Activated naive CD4-positive, alpha-beta T cell (primary cell): ENCODE measurements at places on chromosomes 6 and 20.

GRCh38 chr20:41497186-41497895, 120.8 kb downstream of the CHD6 start:
- DNase-seq, result no peak

DNA sequence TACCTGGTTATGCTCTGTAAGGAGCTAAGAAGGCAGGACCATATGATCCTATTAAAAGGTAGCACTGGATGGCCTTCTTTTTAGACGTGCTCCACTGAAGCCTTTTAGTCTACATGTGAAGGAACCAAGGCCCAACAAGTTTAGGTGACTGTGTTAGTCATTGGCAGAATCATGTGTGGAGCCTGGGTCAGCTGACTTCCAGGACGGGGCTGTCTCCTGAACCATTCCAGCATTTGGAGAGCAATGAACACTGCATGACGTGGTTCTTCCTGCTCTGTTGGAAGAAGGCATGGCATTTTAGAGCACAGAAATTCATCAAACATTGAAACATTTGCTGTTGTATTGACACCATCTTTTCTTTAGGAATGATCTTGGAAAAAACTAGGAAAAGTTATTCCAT, 87.8 kb upstream of the TIAM2 start:
- no peak for DNase-seq

GRCh38 chr6:166408936-166409755, 26.4 kb upstream of the MPC1 start:
- no peak for DNase-seq

DNA sequence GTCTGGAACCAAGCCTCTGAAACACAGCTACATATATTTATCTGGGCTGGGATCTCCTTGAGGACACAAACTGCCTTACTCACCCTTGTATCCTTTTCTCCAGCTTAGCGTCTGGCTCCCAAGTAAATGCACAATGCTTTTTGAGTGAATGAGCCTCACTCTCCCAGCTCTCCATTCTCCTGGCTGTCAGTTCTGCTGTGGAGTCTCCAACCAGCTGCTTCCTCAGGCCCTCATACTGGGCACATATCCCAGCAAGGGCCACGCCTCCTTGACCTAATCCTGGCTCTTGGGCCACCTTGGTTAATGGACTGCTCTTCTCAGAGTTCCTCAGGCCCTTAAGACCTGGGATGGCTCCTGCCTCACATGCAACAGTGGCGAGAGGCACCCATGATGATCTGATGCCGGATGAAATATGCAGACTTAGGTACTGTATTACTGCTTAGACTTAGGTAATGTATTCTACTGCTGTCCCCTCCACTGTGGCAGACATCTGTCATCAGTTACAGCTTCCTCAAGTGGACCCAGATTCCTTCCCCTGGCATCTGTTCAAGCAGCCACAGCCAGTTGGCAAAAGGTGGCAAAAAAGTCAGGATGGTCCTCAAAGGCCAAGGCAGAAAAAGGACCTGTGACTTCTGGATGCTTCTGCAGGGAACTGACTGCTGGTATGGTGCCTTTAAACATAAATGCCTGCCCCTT, 16.5 kb downstream of the SNHG17 start:
- no peak for DNase-seq

DNA sequence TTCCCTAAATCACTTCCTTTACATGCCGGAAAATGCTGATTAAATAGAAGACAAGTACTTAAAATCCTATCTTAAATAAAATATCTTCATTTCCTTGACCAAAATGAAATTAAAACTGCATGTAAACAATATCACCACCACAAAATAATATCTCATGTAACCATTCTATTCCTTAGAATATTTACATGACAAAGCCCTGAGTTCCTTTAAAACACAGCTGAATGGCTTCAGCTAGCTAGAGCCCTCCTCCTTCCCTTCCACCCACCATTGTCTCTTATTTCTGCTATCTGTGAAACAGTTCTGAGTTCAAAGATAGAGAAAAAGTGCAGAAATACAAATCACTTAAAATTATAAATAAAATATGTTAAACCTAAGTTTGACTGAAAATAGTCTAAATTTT, 103.1 kb downstream of the HIVEP2 start:
- no peak for DNase-seq

- no peak for DNase-seq
Observed at GRCh38 chr6:49003348-49003747, 459.7 kb downstream of the MMUT start.

- DNase-seq, result no peak
Observed at GRCh38 chr6:30821862-30822784, 62.2 kb upstream of the DDR1 start.

- no peak for DNase-seq
Observed at GRCh38 chr6:158939255-158940159, 60.5 kb downstream of the RSPH3 start.

DNA sequence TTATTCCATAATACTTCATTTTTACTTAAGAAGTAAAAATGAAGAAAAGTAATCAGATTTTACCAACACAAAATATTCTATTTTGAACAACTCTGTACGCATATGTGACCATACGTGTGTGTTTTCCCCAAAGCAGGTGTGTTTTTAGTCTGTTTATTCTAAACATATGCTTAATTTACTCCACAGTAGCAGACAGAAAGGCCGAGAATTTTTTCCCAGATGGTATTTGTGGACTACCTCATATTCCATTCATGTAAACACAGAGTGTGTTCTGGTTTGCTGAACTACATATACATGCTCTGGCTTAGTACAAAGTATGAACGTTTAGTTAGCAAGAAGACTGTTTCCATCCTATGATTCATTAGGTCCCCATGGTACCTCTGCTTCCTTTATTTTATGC, 233.3 kb upstream of the RUNX2 start:
- DNase-seq, result no peak

- no peak for DNase-seq
Observed at GRCh38 chr20:23340524-23340923, 10.1 kb upstream of the NXT1 start.

- DNase-seq, result no peak
Observed at GRCh38 chr6:74942130-74942529, 263.7 kb downstream of the COL12A1 start.

GRCh38 chr6:87830907-87831306, 128.9 kb upstream of the AKIRIN2 start:
- DNase-seq, result no peak

- DNase-seq, result no peak
Observed at GRCh38 chr6:12899046-12899833, 182.7 kb downstream of the PHACTR1 start.

- no peak for DNase-seq
Observed at GRCh38 chr6:88808381-88808780, 155.0 kb downstream of the RNGTT start.

DNA sequence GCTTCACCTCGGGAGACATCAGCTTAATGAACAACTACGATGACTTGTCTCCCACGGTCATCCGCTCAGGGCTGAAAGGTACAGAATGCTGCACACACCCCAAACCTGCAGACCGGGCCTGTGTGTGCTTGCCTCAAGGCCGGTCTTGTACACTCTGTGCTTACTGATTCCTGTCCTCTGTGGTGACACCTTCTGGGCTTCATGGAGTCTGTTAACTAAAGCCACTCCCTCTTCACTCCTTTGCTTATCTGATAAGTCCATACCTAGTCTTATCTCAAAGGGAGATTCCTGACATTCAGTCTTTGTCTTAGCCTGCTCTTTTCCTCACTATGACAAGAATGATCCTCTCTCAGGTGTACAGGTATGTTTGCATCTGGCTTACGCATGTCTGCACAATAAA, 107.7 kb upstream of the TMEM181 start:
- DNase-seq, result no peak

GRCh38 chr20:46354920-46355654, 46.8 kb upstream of the CDH22 start:
- DNase-seq, result no peak

GRCh38 chr6:134363323-134364039, 45.6 kb upstream of the SGK1 start:
- no peak for DNase-seq

DNA sequence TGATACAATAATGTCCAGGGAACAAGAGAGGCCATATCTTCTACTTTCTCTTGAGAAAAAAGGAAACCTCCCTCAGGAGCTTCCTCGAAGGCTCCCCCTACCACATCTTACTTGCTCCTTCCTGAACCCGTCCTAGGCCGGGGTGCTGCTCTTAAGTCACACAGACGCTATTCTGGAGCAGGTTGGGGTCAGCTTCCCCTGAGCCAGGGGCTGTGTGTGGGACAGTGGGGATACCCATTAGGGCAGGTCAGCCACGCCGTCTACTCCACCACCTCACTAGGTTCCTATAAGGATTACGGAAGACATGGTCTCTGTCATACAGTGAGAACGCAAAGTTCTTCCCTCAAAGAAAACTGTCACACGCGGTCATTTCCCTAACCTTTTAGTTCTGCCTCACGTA, 8.2 kb upstream of the PPP1R3G start:
- DNase-seq, result no peak

- no peak for DNase-seq
Observed at GRCh38 chr6:99393366-99393697, 663 bp downstream of the COQ3 start.

GRCh38 chr6:3052481-3053230, 15.6 kb upstream of the RIPK1 start:
- no peak for DNase-seq

DNA sequence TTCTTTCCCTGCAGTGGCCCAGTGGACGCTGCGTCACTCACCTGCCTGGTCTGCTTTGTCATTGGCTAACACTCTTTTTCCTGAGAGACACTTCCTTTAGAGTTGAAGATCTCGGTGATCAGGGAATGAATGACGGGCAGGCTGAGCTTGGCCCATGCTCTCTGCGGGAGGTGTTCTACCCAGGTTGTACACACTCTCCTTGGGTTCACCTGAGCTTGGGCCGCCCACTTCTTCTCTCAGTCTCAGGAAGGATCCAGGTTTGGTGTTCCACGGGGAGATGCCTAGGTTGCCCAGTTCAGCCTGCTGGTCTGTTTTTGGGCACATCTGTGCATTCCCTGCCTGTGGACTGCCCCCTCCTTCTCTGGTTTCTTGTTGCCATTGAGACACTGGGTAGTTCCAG, 66.7 kb upstream of the SLC22A1 start:
- no peak for DNase-seq

- DNase-seq, result no peak
Observed at GRCh38 chr6:42368181-42368580, 83.5 kb downstream of the TRERF1 start.

DNA sequence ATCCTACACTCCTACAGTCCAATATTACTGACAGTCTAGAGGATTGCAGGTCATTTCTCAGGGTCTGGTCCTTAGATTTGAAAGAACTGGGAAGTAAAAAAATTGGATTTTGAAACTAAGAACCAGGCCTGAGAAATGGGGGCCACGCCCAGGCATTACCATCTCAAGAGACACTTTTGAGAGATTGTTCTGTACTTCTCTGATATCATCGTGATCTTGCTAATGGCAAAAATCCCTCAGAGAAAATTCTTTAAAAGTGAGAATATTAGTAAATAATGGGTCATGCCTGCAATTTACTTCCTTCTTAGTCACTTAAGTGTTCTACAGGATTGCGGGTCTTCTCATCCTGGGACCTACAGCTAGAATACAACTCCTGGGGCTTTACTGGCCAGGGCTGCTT, 42.0 kb upstream of the HIVEP1 start:
- DNase-seq, result no peak

DNA sequence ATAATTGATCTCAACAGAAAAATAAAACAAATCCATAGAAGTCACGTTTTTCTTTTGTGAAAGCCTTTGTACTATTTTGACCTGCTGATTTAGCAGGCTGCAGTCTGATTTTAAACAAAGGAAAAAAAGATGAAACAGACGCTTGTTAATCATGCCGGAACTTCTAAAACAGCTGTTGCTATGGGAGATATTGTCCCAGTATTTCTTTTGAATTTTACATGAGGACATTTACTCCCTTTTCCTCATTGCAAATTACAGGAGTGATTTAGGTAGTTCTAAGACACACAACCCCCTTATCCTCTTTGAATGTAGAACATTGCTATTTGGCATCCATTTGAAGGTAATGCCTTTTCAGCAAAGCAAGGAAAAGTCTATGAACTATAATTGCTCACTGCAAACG, 416.1 kb downstream of the BCKDHB start:
- DNase-seq, result no peak

DNA sequence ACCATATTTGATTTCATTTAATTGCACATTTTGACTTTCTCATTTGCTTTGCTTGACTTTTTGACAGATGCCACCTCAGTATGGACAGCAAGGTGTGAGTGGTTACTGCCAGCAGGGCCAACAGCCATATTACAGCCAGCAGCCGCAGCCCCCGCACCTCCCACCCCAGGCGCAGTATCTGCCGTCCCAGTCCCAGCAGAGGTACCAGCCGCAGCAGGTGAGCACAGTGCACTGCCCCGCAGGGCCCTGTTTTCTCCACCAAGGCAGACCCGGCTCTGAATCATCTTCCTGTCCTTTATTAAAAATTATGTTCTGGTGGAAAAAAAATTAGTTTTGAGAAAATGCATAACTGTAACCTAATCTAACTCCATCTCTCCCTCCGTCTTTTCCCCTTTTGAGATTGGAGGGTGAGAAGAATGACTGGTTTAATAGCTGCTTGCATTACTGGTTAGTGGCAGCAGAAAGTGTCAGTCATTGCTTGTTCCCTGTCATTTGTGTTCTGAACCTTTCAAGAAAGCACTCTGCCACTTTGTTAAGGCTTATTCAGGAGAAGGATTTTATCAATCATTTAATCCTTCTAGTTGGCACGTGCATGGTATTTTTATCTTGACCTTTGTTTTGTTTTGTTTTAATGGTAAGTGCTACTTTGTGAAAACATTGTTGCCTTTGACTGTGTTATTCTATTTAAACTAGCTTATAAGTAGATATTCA, 124.3 kb downstream of the ARID1B start:
- no peak for DNase-seq

- DNase-seq, result no peak
Observed at GRCh38 chr20:46994341-46994740, 99.7 kb downstream of the EYA2 start.

DNA sequence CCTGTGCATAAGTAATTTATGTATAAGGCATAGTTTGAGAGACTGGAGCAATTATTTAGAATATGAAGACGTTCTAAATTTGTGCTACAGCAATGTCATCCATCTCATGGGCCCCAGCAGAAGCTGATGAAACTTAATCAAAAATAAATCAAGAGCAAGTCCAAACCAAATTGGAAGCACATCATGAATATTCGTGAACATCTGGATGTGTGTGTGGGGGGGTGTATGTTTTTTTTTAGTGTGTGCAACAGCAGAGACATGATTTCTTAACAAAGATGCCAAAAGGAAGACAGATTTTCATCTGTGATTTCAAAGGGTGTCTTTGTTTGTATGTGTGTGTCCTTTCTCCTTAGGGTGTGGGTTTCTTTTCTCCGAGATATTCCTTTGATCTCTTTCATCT, 58.9 kb downstream of the SASH1 start:
- DNase-seq, result no peak

- DNase-seq, result no peak
Observed at GRCh38 chr6:113980937-113981554, 10.1 kb upstream of the HDAC2 start.

- DNase-seq, result no peak
Observed at GRCh38 chr6:13743736-13744127, 32.1 kb upstream of the RANBP9 start.

- DNase-seq, result no peak
Observed at GRCh38 chr20:36544134-36545018, 3.1 kb downstream of the MYL9 start.
